ENCODE measurements at places on chromosomes 5 and 9.

DNA sequence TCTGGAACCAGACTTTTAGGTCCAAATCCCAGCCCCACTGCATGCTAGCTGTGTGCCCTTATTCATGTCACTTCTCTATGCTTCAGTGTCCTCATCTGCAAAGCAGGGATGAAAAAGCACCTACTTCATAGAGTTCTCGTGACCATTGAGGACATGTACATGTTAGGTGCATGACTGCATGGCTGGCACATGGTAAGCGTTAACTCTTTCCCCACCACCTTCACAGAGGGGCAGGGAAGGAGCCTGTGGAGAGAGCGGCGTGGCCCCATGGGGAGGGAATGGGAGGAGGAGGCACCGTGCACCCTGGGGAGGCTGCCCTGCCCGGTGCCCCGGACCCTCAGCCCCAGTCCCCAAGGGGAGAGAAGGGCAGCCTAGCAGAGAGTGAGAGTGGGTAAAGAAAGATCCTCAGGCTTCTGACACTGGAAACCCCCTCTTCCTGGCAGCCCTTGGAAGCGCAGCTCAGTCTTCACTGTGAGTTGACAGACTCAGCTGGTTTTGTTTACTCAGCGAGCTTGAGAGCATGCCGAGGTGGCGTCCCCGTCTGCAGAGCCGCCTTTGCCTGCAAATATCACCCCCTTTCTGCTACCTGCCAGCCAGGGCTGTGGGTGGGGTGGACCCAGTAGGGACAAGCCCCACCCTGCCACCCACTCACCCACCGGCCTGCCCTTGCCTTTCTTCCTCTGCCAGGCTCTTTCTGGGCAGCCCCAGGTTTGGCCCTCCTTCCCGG, 10.6 kb upstream of the ANGPTL2 start:
- no peak for DNase-seq

DNA sequence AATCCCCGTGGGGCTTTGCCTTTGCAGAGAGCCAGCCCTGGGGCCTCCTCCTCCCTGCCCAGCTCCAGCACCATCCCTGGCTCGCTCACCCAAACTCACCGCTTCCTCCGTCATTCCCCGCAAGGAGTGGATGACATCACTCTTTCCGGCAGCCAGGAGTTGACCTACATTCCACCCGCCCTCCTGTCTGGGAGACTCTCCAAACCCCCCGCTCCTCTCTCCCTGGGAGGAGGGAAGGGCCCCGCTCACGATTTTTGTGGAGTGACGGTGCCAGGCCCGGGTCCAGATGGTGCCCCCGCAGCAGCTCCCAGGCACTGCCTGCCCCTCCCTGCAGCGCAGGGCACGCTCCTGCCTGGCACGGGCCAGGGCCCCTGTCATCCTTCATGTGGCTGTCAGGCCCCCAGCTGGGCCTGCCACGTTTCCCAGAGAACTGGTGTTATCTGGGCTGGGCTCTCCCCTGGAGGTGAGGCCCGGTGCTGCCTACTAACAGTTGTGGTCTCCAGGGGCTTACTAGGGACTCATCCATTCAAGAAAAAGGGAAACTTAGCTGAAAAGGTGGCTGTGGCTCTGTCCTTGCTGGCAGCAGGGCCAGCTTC, 52.3 kb downstream of the NTNG2 start:
- no peak for DNase-seq

GRCh38 chr9:93302586-93303257, 118.8 kb downstream of the WNK2 start:
- peak; percentile 72 for DNase-seq

- DNase-seq: no peak
These were observed 82.6 kb downstream of the VCAN start for GRCh38 chr5:83554133-83554532.

DNA sequence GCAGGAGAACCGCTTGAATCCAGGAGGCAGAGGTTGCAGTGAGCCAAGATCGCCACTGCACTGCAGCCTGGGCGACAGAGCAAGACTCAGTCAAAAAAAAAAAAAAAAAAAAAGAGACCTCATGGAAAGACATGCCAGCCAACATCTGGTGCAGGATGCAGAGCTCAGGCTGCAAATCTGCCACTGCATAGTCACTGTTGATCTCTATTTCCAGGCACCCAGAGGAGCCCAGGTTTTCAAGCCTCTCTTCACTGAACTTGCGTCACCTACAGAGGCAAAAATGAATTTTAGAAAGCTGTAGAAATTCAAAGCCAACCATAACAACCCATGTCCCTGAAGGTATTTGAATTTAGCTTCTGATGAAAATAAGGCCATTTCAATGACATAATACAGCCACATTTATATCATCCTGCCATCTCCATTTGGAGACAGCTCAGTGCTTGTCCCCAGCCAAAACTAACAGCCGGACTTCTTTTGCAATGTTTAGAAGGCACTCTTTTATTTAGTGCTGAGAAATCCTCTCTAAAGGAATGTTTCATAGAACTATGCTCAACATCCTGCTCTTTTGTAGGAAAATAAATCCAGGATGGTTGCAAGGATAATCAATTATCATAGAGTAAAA, 113.3 kb downstream of the SNX18 start:
- no peak for DNase-seq

- no peak for DNase-seq
These were observed 29.1 kb upstream of the KCNIP1 start for GRCh38 chr5:170474489-170475274.

GRCh38 chr9:36456480-36457065, 56.5 kb upstream of the RNF38 start:
- DNase-seq: no peak

DNA sequence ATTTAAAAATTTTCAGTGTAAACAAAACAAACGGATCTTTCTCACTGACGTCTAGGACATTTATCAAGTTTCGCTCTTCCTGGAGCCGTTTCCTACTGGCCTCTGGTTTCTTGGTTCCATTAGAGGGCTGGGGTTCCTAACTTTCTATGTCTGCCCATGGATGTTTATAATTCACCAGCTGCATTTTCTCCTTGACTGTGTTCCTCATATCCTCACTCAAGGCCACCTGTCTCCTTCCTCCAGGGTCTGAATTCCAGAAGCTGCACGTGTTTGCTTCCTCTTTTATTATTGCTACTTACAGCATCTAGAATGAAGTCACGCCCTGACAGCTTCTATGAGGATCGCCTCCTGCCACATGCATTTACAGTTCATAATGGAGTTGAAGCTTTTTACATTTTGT, 74.1 kb upstream of the BASP1 start:
- DNase-seq: no peak

DNA sequence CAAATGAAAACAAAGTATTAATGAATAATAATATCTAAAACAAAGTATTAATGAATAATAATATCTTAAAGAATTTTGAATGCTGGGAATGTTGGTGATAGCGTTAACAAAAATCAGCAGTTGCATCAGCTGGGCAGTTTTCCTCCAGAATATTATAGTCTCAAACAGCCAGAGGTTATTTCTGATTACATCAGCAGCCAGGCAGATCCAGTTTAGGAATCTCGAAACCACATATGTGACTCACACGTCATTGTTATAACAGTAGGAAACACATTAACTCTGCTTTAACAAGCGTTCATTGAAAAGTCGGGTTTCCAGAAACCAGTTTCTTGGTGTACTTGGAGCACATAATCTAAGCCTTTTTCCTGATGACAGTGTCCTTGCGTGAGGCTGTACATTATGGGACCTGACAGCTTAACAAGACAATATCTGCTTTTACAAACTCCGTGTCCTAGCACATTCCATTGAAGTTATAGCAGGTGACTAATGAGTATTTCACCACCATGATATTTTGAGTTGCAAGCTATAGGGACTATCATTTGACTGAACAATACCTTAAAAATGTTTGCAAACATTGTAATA, 559.5 kb upstream of the KLF4 start:
- no peak for DNase-seq

GRCh38 chr9:92971776-92972175, 24.5 kb downstream of the FGD3 start:
- no peak for DNase-seq

DNA sequence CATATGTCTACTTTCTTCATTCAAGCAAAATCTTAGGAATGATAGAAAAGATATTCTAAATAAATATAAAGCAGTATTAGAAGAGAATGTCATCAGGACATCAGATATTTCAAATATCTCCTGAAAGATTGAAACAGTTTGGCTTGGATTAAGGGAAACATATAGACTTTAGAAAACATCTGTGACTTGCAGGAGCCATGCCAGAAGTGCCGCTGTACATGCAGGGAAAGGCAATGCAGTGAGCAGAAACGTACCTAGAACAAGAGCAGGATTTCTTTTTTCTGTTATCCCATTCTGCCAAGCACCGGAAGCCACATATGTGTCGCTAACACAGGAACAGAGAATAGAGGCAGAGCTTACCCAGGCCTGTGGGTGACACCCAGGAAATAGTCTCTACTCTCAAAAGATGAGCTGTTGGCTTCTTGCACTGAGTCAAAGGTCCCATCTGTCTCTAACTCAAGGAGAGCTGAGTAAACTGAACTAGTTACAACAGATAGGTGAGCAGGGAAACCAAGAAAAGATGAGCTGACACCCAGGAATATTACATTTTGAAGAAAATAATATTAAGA, 5.8 kb downstream of the ADAMTS19 start:
- no peak for DNase-seq

DNA sequence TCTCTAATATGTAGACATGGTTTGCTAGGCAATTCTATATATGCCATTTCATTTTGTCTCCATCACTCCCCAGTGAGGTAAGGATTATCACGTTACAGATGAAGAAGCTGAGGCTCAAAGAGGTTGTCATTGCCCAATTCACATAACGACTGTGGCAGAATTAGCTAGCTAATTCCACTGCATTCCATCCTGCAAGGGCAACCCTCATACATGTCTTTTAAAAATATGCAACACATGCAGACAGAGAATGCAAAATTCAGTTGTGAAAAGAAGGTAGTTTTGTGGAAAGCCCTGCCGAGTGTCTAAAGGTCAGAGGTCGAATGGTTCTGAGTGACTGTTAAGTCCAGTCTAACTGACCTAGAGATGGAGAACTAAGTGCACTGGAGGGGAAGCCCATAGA, 219.2 kb downstream of the PAPPA start:
- DNase-seq: no peak

DNA sequence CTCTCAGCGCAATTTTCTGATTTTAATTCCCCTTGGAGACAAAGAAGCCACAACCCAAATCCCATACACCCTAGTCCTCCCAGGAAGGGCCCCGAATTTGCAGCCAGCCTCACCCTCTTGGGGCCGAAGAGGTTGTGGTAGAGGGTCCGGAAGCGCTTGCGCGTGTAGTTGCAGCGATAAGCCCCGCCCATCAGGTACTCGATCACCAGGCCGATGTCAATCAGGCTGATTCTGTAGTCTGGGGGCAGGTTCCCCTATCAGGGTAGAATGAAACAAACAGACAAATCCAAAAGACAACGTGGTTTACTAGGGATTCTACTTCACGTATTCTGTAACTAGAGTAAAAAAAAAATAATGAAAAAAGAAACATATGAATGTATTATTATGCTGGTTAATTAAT, 210.6 kb upstream of the KLF9 start:
- no peak for DNase-seq

- no peak for DNase-seq
These were observed 159.9 kb downstream of the NTRK2 start for GRCh38 chr9:84829471-84829870.

- DNase-seq: peak; percentile 92
These were observed at the start of gene TCF7 for GRCh38 chr5:134113902-134114875. TSS of gene TCF7 (plus strand) at chr5:134114681. CDS start at chr5:134114907, 226 bp downstream.

GRCh38 chr5:123876276-123876790, 364.4 kb downstream of the CSNK1G3 start:
- DNase-seq: no peak

GRCh38 chr5:135386886-135387628, 12.0 kb downstream of the MACROH2A1 start:
- no peak for DNase-seq

DNA sequence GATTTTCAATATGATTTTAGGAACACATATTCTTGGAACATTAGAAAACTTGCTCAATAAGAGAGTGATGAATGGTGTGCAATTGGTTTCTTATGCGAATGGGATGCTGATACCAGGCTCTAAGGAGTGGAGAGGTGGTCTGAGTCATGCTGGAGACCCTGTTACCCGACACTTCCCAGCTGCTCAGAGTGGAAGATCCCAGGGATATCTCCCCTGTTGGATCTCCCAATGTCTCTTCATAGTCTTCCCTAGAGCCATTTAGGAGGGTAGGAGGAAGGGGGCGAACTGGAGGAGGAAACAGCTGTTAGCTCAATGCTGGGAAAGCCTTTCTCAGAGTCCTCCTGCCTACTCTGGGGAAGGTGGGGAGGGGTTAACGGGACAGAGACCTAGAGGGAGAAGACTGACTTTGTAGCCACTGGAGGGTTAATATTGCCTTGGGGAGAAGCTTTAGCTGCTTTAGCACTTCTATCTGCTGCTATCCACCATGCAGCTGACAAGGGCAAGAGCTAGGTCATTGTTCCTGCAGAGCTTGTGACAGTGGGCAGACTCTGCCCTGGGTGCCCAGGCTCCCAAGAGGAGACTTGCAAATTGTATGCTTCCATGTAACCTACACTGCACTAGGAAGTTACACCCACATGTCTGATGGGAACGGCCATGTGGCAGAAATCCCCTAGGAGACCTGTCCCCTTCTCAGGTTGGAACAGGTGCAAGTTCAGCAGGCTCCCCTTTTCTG, 301.0 kb downstream of the GADD45G start:
- no peak for DNase-seq
